Frontal cortex (tissue), 4 donors: ENCODE measurements at places on chromosomes 6 and 20. TPM values are rescaled to one million over a fixed set of nuclear protein-coding genes. Genes with fewer than 3 reads are reported as not detected.

MOG gene
- under 0.01 TPM for total RNA-seq

XKR7 gene
- 9.8 TPM for total RNA-seq

TAAR9 gene
- 0.41 TPM for total RNA-seq

GTSF1L gene
- total RNA-seq = not detected

IER3 gene
- 2.4 TPM for total RNA-seq

PLEKHG1 gene
- 9.0 TPM for total RNA-seq

MCHR2 gene
- 12.6 TPM for total RNA-seq

PHACTR3 gene
- total RNA-seq = 40.8 TPM

SLC17A3 gene
- total RNA-seq = not detected

ENPP3 gene
- total RNA-seq = 0.41 TPM

SLC12A5 gene
- total RNA-seq = 18.8 TPM

PTPRT gene
- 26.9 TPM for total RNA-seq

FAM229B gene
- total RNA-seq = 24.1 TPM

DEFB129 gene
- not detected for total RNA-seq

ZC2HC1B gene
- not detected for total RNA-seq

KHDC1 gene
- 2.9 TPM for total RNA-seq

RSPH3 gene
- 6.9 TPM for total RNA-seq

ATXN1 gene
- 52.2 TPM for total RNA-seq

HLA-B gene
- total RNA-seq = 41.6 TPM

TREM2 gene
- 4.9 TPM for total RNA-seq

ELOVL2 gene
- total RNA-seq = 55.4 TPM

PDYN gene
- 16.3 TPM for total RNA-seq

HDGFL1 gene
- under 0.01 TPM for total RNA-seq

UBE2V1 gene
- 20.0 TPM for total RNA-seq

OTOR gene
- 0.82 TPM for total RNA-seq

ZC3H12D gene
- 0.41 TPM for total RNA-seq

PSMB9 gene
- 0.82 TPM for total RNA-seq

DLL1 gene
- 9.0 TPM for total RNA-seq

PDE7B gene
- total RNA-seq = 16.3 TPM

TCP1 gene
- total RNA-seq = 378 TPM

BPIFA1 gene
- not detected for total RNA-seq

YTHDF1 gene
- total RNA-seq = 20.4 TPM

PSORS1C2 gene
- not detected for total RNA-seq
